GM10248 (cell line): ENCODE measurements at places on chromosomes 6 and 20.

GRCh38 chr20:9019833-9020232, 49.1 kb upstream of the PLCB4 start:
- no peak for DNase-seq

DNA sequence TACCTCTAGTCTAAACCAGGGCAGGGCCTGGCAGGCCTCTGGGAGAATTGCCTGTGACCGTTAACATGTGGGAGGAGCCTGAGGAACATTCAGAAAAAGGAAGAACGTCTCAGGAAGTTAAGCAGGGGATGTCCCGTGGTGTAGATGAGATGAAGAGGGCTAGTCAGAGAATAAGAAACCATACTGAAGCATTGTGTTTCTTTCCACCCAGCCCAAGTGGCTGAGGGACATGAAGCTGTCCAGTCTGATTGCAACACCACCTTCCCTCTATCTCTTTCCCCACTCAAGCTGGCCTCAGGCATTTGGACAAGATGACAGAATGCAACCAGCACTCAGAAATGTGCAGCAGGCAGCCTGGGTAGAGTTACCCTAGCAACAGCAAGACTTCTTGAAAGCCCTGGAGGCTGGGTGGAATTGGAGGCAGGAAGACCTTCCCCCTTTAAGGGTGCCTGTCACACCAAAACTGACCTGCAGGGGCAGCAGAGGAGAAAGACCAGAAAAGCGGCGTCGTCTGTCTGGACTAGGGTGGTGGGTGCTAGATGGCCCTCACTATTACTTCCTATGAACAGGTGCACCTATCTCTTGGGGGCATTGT, 186.1 kb downstream of the UNC5CL start:
- DNase-seq = no peak

DNA sequence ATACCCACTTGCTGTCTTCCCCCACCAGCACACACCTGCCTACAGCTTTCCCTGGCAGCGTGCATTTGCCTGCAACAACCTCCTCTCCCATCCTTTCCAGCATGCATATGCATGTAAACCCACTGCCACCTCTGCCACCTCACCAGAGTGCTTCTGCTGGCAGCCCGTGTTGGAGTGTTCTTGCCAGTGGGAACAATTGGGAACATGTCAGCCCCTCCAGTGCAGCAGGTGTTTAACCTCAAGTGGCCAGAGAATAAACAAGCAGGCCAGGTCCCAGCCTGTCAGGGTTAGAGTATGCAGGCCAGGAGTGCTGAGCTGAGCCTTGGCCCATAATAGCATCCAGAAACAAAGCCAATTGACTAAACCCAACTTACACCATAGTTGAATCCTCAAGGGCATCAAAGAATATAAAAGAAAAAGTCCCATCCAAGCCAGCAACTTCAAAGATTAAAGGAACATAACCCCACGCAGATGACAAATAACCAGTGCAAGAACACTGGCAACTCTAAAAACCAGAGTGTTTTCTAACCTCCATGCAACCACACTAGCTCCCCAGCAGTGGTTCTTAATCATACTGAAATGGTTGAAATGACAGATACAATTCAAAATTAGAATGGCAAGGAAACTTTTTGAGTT, 1212.1 kb upstream of the CITED2 start:
- DNase-seq = peak; percentile 8

DNA sequence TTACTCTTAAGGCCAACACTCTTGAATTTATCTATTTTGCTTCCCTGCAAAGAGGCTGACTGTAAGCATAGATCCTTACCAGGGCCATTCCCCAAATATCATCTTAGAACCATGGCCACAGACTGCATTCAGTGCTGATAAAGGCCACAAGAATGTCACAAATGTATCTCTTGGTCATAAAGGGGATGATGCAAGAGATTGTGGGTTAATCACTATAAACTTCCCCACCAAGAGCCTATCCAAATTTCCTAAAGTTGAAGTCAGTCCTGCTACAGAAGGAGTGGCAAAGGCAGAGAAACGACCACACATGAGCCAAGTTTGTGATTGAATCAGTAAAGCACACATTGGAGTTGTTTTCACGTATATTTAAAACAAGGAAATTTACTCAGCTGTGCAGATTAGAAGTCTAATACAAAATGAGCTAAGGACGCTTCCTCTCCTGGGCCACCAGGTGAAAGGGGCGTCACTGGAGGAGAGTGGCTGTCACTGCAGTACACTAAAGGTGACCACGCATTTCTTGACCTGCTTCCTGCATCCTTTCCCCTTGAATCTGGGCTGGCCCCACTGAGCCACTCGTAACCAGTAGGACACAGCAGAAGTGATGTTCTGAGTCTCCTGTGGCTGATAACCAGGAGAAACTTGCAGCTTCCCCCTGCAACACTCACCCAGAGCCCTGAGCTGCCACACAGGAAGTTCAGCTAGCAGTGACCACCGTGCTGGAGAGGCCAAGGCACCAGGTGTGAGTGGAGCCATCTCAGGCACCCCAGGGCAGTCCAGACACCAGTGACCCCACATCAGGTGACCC, 181.9 kb downstream of the SYNDIG1 start:
- DNase-seq = no peak

GRCh38 chr6:2111162-2111677, 134.2 kb downstream of the GMDS start:
- DNase-seq = peak; percentile 63

- no peak for DNase-seq
Measured at GRCh38 chr6:90261801-90262200, 34.8 kb downstream of the BACH2 start.

GRCh38 chr6:70336996-70337742, 34.3 kb upstream of the COL9A1 start:
- no peak for DNase-seq

DNA sequence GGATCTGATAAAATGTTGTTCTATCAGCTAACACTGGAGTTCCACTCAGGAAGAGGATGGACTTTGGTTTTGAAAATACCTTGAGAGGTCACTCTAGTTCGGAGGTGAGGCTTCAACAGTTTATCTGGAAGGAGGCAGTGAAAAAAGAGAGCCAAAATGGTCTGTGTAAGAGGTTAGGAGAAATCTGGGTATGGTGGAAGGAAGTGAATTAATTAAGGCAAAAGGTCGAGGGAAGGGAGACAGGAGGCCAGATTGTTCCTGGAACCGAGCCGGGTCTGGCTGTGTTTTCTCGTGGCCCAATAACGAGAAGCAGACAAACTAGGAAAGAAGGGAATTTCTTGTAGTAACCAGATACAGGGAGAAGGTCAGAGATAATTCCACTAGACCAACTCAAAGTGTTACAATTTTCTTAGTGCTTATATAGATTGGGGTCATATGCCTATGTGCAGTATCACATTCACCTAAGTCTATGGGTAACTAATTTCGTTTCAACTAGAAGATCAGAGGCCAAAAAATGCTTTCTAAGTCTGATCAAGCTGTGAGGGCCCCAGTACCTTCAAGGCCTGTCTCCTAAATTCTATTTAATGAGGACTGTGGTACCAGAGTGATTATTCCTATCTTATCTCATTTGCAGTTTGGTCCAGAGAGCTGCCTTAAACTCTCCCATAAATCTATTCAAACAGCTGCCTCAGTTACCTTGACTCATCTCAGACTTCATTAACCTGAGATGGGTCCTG, 96.0 kb upstream of the SNX9 start:
- no peak for DNase-seq

- DNase-seq = no peak
Measured at GRCh38 chr6:12160326-12160725, 129.8 kb upstream of the EDN1 start.

GRCh38 chr20:16271450-16271849, 301.8 kb downstream of the KIF16B start:
- no peak for DNase-seq
